Peyer's patch (tissue), 4 donors: ENCODE measurements at places on chromosomes 16 and 17. TPM values are rescaled to one million over a fixed set of nuclear protein-coding genes. Genes with fewer than 3 reads are reported as not detected.

Gene DLX3
- not detected for total RNA-seq

Gene GPR142
- 1.1 TPM for total RNA-seq

GRCh38 chr16:69924777-69925191 lies 26.4 kb upstream of the CLEC18A start:
- no peak for DNase-seq

Gene NMT1
- total RNA-seq = 77.2 TPM

GRCh38 chr17:34840750-34841149 lies 120.5 kb downstream of the CCT6B start:
- no peak for DNase-seq

- no peak for DNase-seq
These were observed 29.1 kb downstream of the MBTPS1 start for GRCh38 chr16:84087466-84088151.

Gene TNFRSF17
- not detected for total RNA-seq

DNA sequence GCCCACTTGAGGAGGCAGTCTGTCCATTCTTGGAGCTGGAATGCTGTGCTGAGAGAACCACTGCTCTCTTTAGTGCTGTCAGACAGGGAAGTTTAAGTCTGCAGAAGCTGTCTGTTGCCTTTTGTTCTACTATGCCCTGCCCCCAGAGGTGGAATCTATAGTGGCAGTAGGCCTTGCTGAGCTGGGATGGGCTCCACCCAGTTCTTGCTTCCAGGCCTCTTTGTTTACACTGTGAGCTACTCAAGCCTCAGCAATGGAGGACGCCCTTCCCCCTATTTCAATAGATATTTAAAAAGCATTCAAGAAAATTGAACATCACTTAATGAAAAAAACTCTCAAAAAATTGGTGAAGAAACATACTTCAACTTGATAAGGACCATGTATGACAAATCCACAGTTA lies 313.5 kb downstream of the PHKB start:
- no peak for DNase-seq

DNA sequence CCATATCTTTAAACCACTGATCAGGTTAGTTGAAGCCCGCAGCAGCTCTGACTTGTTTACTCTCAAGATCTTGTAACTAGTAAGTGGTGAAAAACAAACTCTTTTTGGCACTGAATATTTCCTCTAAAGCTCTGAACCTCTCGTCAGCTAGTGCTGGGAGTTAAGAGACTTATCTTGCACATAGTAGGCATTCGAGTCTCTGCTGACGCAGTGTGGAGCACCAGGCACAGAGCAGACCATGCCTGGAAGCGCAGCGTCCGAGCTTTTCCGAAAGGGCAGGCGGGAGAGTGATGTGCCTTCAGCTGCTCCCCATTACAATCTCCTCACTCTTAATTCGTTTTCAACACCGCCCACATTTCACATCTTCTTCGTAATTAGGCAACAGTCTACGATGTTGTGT lies 63.0 kb downstream of the SMG6 start:
- DNase-seq = no peak

DNA sequence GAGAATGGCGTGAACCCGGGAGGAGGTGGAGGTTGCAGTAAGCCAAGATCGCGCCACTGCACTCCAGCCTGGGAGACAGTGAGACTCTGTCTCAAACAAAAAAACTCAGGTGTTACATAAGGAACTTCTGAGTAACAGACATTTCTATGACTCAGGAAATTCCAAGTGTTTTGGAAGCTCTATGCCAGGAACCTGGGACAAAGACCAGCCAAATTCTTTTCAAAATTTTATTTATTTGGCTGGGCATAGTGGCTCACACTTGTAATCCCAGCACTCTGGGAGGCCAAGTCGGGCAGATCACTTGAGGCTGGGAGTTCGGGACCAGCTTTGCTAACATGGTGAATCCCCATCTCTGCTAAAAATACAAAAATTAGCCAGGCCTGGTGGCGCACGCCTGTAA lies 5.2 kb upstream of the SH2B1 start:
- no peak for DNase-seq

DNA sequence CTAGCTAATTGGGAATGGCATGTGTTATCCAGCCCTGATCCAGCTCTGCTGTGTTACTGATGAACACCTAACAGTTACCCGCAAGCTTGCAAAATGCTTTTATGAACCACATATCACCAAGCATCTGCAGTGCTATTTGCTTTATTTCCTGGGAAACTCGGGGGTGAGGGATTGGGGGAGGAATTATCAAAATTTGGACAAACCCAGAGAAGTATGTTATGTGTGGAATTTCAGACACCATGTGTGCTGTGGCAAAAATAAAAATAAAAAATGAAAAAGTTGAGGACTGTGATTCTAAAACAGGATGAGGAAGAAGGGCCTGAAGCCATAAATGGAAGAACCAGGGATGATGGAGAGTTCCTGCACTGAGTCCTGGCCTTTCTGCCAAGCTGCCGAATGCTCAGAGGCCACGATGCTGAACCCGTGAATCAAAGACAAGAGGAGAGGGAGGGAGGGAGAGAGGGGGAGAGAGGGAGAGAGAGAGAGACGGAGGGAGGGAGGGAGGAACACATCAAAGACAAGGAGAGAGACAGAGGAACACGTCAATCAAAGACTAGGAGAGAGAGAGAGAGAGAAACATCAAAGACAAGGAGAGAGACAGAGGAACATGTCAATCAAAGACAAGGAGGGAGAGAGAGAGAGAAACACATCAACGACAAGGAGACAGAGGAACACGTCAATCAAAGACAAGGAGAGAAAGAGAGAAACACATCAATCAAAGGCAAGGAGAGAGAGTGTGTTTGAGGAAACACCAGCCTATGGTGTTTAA lies 89.8 kb downstream of the MRM3 start:
- DNase-seq = no peak

DNA sequence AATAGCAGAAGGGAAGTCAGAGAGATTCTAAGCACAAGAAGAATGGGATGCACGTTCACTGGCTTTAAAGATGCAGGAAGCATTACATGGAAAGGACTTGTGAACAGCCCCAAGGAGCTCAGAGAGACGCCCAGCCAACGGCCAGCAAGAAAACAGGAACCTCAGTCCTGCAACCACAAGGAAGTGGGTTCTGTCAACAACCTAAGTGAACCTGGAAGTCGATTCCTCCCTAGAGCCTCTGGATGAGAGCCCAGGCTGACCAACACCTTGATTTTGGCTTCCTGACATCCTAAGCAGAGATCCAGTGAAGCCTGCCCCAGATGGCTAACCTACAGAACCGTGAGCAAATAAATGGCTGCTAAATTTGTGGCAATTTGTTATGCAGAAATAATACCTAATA lies 24.5 kb downstream of the GPR142 start:
- DNase-seq = no peak
